Activated CD4-positive, alpha-beta memory T cell treated with anti-CD3 and anti-CD28 coated beads for 36 hours (primary cell): ENCODE measurements at places on chromosomes 5 and 9.

GRCh38 chr9:113520109-113520642 is 56.6 kb downstream of the RGS3 start:
- DNase-seq = peak; percentile 75

DNA sequence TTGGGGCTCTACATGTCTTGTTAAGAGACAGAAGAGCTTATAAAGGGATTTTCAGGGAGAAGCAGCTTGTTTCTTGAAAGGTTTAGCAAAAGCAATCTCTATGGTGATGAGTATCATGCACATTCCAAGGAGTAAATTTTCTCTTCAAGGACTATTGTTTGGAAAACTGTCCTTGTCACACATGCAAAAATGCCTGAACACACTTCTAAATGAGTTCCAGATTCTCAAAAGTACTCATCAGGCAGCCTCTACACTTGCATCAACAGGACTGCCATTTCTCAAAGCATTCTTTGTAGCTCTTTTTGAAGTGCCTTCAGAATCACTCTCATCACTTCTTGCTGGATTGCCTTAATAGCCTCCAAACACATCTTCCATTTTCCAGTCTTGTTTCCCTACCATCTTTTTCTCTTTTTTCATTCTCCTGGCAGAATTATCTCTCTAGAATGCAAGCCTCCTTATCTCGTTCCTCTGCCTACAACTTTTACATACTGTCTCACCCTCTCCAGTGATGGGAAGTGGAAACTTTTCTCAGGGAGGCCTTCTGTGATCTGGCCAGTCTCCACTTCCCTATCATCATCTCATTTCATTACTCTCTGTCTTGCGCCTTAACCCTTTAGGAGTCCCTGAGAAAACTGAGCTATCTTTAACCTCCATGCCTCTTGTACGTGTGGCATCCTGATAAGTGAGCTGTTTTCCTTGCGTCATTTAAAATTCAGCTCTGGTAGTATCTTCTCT is 631.5 kb upstream of the TLE4 start:
- no peak for DNase-seq

- no peak for DNase-seq
Observed at GRCh38 chr5:14229181-14229580, 86.0 kb downstream of the TRIO start.

DNA sequence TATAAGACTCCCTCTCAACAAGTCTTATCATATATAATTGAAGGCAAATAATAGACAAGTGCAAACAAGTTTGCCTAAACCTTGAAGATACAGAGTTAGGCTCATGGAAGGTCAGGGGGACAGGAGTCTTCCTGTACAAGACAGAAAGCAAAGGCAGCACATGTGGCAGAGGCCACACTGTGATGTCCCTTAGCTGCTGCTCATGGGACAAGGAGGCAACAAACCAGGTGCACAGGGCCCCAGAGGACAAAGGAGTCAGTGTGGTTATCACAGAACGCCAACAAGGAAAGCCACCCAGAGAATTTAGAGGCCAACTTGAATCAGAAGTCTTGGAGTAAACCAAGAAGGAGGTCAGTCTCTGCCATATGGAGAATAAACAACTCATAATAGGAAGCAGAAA is 444.8 kb downstream of the SPOCK1 start:
- no peak for DNase-seq

DNA sequence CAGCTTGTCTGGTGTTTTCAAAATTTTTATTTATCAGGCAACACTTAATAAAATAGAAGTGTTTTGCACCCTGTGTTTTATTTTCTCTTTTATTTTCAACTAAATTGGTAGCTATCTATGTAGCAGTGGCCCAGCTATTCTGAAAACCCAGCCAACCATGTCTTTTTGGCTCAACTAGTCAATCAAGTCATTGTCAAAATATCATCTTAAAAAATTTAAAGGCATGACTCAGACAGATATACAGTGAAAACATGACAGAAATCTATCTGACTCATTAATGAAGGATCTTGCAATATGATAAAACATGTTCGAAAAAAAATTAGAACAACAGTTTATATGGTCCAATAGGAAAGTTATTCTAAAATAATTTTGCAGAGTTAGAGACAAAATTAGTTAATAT is 75.1 kb downstream of the HSD17B4 start:
- DNase-seq = no peak

- no peak for DNase-seq
Observed at GRCh38 chr5:133531594-133531993, 80.7 kb downstream of the FSTL4 start.

GRCh38 chr5:171840066-171840465 is 54.4 kb downstream of the SMIM23 start:
- no peak for DNase-seq

DNA sequence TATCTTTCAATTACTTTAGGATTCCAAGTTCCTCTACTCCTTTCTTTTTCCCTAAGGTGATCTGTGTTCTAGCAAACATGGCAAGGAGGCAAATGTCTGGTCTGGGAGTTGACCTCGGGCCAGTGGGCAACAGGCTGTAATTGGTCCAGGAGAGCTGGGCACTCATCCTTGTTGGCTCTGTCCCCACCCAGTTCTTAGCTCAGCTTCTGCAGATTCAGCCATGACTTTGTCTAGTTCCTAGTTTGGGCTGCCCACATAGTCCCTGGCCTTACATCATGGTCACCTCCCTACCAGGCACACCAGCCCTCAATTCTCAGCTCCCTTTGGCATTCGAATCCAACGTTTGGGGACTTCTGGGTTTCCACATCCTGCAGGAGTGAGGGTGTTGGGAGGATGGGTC is 92.1 kb upstream of the DAP start:
- DNase-seq = no peak

- DNase-seq = no peak
Observed at GRCh38 chr5:206406-206805, 11.5 kb downstream of the CCDC127 start.
